ENCODE measurements at places on chromosomes 6 and 20.

GRCh38 chr6:13273931-13274706 is 54.2 kb downstream of the TBC1D7 start:
- no peak for DNase-seq

GRCh38 chr6:106156863-106157262 is 70.7 kb downstream of the PRDM1 start:
- no peak for DNase-seq

GRCh38 chr6:2739335-2739734 is 11.4 kb downstream of the MYLK4 start:
- DNase-seq, result peak; percentile 90

DNA sequence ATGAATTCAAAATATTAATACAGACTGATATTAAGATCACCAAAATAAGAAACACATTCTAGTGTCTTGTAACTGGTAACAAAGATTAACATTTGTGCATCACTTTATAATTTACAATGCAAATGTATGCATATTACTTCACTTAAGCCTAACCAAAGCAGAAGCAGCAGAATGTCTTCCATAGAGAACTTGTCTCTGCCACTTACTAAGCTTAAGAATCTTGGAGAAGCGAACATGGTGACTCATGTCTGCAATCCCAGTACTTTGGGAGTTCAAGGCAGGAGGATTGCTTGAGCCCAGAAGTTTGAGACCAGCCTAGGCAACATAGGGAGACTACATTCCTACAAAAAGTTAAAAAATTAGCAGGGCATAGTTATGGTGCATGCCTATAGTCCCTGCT is 18.8 kb downstream of the AK9 start:
- peak; percentile 57 for DNase-seq

DNA sequence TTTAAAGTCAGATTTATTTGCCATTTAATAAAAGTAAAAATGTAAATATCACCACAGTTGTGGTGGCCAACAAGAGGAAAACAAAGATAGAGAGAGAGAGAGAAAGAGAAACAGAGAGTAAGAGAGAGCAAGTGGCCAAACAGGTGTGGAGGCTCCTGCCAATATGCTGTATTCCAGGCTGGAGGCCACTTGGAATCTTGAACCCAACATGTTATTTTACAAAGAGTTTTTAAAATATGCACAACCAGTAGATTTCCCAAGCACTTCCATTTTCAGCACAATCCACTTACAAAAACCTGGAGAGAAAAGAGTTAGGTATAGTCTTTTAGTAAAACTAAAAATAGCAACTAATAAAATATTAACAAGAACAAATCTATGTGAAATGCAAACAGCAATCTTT is 1323.1 kb upstream of the CITED2 start:
- DNase-seq, result no peak
